AML-193 (cell line): ENCODE measurements at places on chromosomes 1 and 21.

GRCh38 chr1:157960773-157961172 is 32.7 kb upstream of the KIRREL1 start:
- DNase-seq = no peak

DNA sequence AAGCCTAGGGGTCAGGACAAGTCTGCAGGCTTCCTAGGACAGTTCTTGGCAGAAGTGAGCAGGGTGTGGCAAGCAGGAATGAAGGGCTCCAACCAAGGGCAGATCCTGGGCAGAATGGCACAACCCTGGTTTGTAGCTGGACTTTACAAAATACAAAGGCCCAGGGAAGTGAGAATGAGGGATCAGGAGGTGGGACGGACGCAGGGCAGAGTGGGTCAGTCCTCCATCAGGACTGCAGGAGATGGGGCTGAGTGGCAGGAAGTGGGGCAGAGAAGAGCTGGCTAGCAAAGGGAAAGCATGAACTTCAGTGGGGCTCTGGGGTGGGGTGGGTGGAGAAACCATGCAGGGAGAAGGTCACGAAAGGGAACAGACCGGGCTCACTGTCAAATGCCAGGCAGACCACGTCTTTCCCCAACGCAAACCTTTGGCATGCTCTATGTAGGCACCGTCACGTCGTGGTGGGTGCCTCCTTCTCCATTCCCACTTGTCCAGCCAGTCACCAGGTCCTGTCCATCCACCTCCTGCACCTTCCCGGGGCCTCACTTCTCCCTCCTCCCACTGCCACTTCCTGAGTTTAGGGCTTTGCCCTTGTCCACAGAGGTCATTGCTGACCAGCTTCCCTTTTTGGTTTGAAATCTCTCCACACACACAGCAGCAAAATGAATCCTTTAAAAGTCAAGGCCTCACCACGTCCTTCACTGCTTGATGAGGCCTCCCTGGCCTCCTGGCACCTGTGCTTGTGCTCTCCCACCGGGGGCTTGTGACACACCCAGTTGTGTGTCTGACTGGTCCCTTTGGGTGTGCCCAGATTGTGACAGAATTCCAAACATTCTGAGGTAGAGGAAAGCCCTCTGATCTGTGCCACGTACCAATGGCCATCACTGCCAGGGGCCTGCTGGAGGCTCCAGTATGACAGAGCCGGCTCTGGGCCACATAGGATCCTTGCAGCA is 8.7 kb upstream of the CLDN19 start:
- no peak for DNase-seq

DNA sequence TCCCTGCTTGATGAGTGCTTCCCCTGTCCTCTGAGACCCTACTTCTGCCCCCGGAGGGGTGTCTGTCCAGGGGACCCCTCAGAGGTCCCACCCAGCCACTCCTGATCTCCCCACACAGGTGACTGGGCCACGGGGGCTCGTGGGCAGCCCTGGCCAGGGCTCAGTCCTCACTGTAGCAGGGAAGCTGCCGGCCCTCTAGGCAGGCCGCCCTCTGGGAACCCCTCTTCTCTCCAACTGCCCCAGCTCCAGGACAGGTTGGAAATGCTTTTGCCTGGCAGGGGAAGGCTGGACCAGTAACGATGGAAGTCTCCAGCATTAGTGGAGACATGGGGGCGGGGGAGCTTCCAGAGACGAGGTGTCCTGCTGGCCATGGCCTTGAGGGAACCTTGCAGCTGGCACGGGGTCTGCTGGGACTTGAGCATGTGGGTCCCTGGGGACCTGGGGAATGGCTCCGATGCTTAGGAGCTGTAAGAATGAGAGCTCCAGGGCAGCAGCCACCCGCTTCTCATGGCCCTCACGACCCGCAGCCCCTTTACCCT is 3.1 kb upstream of the FNDC10 start:
- no peak for DNase-seq

DNA sequence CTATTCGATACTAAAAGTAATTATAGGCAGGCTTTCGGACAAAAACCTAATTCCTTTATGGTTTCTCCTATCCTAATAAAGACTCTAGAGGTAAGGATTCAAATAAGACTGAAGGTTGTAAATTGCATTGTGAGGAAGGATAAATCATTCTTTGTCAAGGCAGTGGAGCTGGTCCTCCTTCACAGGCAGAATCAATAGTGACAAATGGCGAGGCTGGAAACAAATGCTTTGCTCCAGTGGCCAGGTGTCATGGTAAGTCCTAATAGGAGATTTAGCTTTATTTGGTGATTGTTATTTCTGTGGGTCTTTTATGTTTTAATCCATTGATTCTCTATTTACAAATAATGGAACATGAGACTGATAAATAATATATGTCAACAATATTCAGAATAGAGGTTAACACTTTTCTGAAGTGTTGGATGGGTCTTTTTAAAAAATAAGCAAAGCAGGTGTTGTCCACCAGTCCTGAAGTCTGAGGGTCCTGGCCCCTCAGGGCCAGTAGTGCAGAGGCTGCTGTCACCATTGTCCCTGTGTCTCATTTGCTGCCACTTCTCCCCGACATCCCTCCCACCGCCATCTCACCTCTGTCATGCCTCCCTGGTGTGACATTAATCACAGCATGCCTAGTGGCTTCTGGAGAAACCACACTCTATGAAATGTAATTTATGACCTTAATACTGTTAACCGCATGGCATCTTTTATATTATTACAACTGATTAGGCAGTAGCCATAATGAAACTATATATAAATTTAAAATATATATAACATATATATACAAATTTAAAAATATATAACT is 120.9 kb upstream of the MAGI3 start:
- DNase-seq = no peak

DNA sequence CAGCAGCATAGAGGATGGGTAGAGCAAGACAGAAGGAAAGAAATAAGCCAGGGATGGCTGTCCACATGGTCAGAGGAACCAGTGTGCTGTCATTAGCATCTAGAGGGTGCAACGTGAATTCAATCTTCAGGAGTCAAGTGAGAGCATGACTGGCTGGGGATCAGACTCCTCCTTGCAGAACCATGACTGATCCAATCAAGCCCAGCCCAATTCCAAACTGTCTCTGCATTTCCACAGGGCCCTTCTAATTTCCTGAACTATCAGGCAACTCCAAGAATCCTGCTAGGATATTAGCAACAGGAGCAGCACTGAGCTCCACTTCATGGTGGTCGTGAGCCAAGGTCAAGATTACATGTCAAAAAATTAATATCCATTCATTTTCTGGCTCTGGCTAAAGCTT is 166.8 kb upstream of the CAMK1G start:
- DNase-seq = no peak

GRCh38 chr1:99279525-99279924 is 15.2 kb downstream of the PLPPR4 start:
- no peak for DNase-seq

- no peak for DNase-seq
These were observed 2.2 kb upstream of the DNAJC28 start for GRCh38 chr21:33493756-33494155.

- no peak for DNase-seq
These were observed 8.2 kb downstream of the TBX15 start for GRCh38 chr1:118979754-118980575.

DNA sequence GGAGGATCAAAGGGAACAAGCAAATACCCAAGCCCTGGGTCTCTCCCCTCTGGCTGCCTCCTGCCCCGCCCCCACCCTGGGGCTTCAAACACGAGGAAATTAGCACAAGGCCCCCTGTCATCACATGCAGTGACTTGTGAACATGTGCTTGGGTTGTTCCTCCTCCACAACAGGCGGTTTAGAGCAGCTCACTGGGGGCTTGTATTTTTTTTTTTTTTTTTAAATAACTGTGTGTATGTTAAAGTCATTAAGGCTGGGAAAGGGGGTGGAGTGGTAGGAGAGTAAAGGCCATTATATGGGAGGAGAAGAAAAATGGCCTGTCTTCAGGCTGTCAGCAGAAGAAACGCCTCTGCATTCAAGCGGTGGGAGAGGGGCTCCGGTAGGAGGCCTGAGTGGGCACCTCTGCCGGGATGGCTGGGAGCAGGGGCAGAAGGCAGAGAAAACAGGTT is 64.2 kb downstream of the PLXNA2 start:
- DNase-seq = no peak

DNA sequence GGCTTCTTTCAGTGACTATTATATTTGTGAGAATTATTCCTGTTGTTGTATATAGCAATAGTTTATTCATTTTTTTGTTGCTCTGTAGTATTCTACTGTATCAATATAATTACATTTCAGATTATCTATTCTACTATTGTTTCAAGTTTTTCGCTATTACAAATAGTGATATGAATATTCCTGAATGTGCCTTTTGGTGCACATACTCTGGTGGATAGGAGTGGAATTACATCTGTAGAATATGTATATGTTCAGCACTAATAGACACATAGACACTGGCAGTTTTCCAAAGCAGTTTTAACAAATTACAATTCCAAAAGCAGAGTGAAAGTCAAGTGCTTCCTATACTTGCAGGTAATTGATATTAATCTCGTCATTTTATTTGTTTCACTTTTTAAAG is 696.2 kb upstream of the PRMT6 start:
- peak; percentile 10 for DNase-seq

DNA sequence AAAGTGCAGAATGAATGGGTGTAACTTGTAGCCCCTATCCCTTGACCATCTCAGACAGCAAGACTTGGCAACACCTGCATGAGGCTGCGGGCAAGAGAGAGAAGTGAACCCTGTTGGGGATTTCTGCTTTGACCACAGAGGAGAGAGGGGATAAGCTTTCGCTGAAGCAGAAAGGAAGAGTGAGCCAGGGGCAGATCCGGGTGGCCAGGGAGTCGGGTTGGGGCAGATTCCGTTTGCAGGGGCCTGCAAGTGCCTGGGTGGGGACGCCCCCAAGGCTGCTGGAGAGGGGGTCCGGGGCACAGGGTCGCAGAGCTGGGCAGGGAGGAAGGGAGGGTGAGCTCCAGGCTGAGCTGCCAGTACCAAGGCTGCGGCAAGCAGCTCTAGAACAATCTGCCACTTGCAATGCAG is 25.3 kb upstream of the PIK3CD start:
- DNase-seq = no peak

DNA sequence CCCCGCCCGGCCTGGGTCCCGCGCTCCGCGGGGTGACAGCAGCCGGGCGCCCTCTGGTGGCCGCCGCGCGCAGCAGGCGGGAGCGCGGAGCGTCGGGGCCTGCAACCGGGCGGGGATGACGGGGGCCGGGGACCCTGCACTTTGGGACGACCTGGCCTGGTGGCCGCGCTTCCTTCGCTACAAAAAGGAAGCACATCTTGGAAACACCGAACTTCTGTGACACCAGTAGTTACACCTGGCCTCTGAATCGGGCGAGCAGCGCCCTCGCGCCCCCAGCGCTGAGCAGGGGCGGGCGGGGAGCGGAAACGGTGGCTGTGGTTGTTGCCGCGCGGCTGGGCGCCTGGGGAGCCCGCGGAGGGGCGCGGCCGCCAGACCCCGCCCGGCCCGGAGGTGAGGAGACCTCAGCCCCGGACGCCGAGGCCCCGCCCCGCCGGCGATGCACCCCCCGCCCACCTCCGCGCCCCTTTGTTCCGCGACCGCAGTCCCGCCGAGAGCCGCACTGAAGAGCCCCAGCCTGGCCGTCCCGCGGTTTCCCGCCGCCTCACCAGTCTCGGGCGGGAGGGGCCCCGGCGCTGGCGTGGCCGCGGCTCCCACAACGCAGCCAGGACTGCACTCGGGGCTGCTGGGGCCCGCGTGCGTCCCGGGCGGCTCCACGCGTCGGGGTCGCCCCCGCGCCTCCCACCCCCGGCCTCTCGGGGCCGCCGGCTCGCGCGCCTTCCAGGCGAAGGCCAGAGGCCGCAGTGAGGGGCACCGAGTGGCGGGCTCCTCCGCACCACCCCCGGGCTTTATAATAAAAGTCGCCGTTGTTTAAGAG is 59.3 kb downstream of the H3-3A start:
- DNase-seq = peak; percentile 13

GRCh38 chr21:14814991-14815390 is 249.8 kb downstream of the NRIP1 start:
- DNase-seq = no peak

DNA sequence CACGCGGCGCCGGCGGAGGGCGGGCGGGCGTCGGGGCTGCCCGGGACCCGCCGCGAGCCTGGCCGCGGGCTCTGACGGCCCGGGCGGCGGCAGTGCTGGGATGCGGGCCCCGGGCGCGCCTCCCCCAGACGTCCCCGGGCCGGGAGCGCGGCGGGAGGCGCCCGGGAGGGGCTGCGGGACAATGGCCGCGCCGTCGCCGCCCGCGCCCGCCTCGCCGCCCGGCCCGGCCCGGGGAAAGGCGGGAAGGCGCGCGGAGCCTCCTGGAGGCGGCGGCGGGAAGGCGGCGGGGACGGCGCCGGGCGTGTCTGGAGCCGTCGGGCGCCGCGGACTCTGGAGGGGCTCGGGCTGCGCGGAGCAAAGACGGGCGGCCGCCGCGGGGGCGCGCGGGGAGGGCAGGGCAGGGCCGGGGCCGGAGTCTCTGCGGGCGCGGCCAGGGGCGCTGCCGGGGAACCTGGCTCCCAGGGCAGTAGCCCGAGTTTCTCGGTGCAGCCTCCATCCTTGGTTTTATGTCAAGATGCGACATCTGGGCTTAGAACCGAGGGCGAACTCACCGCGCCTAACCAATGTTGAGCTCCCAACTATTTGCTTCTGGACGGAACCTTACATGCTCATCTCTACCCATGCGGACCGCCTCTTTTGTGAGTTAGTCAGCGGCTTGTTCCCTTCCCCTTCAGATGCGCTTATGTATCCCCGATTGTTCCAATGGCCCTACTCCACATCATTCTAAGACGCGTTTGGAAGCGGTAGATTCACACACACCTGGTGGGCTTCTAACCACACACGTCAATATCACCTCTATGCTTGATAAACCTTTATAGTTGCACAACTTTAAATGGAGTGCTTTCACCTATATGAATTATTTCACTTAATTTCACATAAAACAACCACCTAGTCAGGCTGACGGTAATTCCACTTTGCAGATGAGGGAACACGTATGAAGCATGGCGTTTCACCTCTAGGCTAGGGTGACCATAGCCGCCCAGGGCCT is 651 bp downstream of the ZBTB8A start:
- DNase-seq = no peak

- DNase-seq = no peak
These were observed 25.5 kb downstream of the MAN1A2 start for GRCh38 chr1:117392771-117393170.

- DNase-seq = no peak
These were observed 22.6 kb downstream of the MIS18A start for GRCh38 chr21:32256251-32256650.

- no peak for DNase-seq
These were observed 136.8 kb downstream of the GABPA start for GRCh38 chr21:25871566-25871965.

GRCh38 chr21:37082856-37083528 is 9.9 kb downstream of the TTC3 start:
- no peak for DNase-seq
